ENCODE measurements at places on chromosomes 6 and 20. TPM values are rescaled to one million over a fixed set of nuclear protein-coding genes. Genes with fewer than 3 reads are reported as not detected.

GRCh38 chr6:75402296-75402695 is 91.3 kb downstream of the FILIP1 start:
- DNase-seq: no peak

DNA sequence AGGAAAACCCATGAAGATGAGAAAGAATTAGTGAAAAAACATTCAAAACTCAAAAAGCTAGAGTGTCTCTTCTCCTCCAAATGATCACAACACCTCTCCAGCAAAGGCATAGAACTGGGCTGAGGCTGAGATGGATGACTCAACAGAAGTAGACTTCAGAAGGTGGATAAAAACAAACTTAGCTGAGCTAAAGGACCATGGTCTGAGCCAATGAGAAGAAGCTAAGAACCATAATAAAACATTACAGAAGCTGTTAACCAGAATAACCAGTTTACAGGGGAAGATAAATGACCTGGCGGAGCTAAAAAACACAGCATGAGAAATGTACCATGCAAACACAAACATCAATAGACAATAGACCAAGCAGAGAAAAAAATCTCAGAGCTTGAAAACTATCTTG is 904.1 kb upstream of the MANEA start:
- DNase-seq: no peak

Gene SNX9
- polyA plus RNA-seq: 31.8 TPM

DNA sequence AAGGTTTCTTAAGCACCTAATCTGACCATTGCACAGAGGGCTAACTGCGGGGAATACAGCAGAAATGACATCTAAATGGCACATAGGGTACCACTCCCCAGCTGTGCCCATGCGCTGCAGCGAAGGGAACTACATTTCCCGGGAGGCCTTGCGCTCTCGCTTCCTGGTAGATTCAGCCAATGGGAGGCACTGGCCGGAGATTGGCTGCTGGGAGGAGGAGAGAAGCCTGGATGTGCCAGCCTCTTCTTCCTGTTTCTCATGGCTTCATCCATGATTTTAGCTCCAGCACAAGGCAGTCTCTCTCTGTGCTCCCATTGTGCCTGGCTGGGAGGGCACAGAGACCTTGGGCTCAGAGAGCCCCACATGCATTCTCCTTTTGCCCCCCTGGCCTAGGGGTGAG is 101.7 kb upstream of the FOXA2 start:
- DNase-seq: peak; percentile 60

- DNase-seq: no peak
Measured at GRCh38 chr20:24442909-24443308, 26.5 kb upstream of the SYNDIG1 start.

DNA sequence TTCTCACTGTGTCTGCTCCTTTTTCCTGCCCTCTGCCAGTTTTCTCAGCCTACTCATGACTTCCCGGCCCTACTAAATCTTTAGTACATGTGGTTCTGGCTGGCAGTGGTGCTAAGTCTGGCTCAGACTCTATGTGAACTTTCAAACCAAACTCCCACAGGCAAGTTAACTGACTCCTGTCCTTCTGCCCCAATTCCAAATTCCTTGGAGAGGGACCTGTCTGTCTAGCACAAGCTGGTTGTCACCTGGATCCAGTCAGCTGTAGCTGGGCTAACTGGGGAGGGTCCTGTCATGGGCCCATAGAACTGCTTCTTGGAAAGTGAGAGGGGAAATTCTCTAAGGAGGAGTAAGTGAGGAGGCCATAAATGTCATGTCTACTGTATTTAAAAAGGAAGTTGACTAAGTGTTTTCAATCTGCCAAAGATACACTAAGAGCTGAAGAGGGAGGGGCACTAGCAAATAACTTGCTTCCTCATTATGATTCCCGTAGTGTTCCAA is 240.1 kb downstream of the KCNQ5 start:
- DNase-seq: no peak

DNA sequence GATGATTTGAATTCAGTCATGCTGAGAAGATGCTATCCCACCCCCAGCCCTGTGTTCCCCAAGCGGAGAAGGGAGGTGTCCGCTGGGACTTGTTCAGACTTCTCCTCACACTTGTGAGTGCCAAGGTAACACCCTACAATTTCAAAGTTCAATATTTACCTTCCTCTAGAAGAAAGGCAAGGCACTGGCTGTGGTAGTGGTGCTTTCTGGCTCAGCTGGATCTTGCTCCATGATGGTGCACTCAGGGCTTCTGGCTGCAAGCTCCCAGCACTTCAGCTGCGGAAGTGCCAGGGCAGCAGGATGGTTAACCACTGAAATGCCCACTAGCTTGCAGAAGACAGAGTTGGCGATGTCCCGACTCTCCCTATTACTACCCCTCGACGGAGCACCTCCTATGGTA is 135.4 kb downstream of the MTFR2 start:
- no peak for DNase-seq

Gene SERINC3
- 105 TPM for polyA plus RNA-seq

Gene RBBP8NL
- polyA plus RNA-seq: not detected

Measured in SK-N-SH (cell line).